ENCODE measurements at places on chromosomes 11 and 22.

DNA sequence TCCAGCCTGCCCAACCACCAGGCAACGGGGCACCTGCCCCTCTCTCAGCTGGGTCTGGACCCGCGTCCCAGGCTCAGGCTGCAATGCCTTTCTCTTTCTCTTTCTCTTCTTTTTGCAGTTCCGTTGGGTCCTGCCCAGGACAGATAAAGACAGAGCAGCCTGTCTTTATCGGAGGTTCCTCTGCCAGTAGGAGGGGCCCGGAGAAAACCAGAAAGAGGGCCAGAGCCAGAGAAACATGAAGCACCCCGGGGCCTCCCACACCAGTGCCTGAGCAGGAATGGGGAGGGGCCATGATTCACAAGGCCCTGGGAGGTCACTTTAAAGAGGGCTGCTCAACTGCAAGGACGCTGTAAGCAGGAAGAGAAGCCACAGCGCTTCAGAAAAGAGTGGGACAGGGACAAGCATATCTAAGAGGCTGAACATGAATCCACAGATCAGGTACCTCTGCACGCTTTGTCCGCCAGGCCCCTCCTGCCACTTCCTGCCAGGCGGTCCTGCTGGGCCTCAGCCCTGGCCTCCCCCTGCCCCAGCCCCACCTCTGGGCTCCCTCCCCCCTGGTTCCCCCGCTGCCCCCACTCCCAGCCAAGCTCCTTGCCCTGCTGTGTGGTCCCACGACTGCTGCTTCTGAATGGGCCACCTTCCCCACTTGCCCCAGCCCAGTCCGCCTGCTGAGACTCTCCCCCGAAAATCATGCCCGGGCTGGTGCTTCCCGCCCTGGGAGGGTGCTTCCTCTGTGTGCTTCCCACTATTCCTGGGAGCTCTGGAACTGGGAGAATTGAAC, at the start of gene APOBEC3C:
Gene APOBEC3C, plus strand, starts transcription at position 316 of the 781 bp plus-strand sequence. Its CDS starts 106 bp downstream, at position 422.
- peak; percentile 72 for DNase-seq

- no peak for DNase-seq
Measured at GRCh38 chr11:65506290-65506771, 7.5 kb downstream of the MALAT1 start.

- DNase-seq, result no peak
Measured at GRCh38 chr22:25650833-25651232, 86.4 kb downstream of the GRK3 start.

DNA sequence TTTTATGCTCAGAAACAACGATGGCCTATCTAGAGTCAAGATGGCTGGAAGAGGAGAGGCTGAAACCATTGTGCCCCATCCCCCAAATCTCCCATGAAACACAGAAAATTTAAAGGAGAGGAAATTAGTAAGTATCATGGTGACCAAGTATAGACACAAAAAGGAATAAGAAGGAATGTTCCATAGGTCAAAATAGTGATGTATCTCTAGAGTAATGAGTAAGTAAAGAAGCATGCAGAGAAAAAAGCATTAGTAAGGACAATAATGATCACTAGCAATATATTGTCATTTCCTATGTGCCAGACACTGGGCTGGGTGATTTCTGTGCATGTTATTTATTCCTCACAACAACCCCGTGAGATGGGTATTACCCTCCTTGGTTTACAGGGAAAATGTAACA, 2.6 kb upstream of the SLC22A24 start:
- no peak for DNase-seq

- DNase-seq, result no peak
Measured at GRCh38 chr11:35800970-35801953, 138.7 kb downstream of the TRIM44 start.

- no peak for DNase-seq
Measured at GRCh38 chr11:113690619-113691569, 15.2 kb downstream of the TMPRSS5 start.

GRCh38 chr11:86717817-86718501, 45.5 kb upstream of the ME3 start:
- DNase-seq, result no peak

- no peak for DNase-seq
Measured at GRCh38 chr22:48474881-48475280, 1352.8 kb downstream of the BRD1 start.

- no peak for DNase-seq
Measured at GRCh38 chr11:112670806-112671570, 290.2 kb upstream of the NCAM1 start.

DNA sequence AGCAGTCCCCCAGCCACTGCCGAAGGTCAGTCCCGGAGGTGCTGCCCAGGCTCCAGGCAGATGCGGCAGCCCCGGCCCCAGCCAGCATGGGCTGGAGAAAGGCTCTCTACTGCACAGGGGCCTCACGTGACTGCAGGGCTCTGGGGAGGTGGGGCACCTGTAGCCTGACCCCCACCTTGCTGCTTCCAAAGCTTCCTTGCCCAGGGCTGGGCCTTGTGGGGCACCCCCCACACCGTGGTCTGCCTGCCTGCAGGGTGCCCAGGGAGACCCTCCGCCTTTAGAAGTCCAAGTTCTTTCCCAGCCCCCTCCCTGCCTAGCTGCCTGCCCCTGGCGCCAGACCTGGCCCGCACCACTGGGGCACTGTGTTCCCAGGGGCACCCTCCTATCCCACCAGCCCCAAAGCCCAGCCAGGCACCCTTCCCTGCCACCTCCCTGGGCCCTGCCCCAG, 28.4 kb upstream of the TXNRD2 start:
- no peak for DNase-seq
